ENCODE measurements at places on chromosomes 1 and 21.

DNA sequence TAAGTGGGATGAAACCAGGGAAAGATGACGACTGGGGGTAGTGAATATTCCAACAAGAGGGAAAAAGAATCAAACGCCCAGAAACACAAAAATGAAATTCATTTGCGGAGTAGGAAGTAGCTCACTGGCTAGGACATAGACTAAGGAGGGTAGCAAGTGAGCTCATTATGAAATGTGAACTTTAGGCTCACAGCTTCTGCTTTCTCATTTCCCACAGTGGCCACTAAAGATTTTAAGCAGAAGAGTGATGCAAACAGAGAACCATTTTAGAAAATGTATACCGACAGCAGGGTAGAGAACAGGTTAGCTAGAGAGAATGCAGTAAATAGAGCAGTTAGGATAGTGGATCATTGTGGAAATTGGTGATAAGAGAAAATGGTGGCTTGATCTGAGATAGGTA is 3.5 kb downstream of the CD48 start:
- no peak for DNase-seq

DNA sequence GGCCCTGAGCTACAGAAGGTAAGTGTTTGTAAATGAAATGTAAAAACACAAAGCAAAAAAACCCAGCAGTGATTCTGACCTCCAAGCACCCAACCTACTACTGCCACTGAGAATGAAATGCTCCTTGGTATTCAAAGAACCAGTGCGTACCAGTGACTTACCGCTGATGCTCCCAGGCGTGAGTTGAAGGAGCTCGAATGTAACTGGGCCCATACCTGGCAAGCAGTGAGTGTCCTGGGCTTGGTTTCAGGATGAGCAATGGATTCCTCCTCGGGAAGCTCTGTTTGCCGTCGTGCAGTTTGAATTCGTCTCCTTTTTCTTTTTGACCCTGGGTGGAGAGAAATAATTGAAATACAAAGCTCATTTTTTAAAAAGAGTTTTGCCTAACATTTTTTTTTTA is 121.9 kb downstream of the ATG4C start:
- DNase-seq = no peak

DNA sequence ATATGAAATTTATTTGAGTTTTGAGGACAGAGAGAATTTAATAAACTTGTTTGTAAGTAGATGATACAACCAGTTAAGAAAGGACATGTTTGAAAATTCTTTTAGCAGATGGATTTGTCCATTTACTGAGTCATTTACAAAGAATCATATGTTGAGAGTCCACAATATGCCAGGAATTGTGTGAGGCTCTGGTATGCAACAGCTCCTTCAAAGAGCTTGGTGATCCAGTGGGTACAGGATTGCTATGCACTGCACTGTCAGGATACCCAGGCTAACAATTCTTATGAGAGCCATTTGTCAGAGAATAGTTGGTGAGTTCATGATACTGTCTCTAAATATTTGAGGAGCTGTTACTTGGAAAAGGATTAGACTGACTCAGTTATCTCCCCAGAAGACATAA is 11.0 kb downstream of the DNM3 start:
- DNase-seq = no peak

GRCh38 chr1:208569181-208569580 is 325.0 kb upstream of the PLXNA2 start:
- DNase-seq = no peak

GRCh38 chr1:148383966-148384365 is 99.1 kb downstream of the PPIAL4G start:
- DNase-seq = no peak

DNA sequence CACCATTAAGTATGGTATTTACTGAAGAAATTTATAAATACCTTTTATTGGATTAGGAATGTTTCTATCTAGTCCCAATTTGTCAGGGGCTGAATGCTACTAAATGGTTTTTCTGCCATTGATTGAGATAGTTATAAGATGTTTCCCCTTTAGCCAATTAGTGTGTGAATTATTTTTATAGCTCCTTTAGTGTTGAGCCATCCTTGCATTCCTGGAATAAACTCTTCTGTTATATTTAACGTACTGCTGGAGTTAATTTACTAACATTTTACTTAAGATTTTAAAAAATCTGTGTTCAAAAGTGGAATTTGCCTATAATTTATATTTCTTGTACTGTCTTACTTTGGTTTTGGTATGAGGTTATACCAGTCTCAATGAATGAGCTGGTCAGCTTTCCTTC is 25.4 kb upstream of the LRRC3 start:
- DNase-seq = no peak

DNA sequence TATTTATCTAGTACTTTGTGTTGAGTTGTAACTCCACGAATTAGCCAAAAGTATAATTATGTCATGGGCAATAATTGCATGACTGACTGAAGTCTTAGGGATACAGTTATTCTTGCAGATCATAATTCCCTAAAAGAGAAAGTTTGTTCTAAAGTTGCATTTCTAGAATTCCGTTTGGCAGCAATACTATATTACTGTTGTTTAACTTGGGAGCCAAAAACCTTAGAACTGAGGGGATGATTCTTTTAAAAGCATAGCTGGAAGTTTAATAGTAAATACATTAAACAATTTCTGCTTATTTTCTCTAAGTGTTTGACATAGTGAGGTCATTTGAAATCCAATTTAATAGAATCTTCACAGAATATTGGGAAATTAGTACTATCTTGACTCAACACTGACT is 356.4 kb upstream of the ADAMTS5 start:
- no peak for DNase-seq

GRCh38 chr1:93255222-93256079 is 74.9 kb downstream of the CCDC18 start:
- no peak for DNase-seq

DNA sequence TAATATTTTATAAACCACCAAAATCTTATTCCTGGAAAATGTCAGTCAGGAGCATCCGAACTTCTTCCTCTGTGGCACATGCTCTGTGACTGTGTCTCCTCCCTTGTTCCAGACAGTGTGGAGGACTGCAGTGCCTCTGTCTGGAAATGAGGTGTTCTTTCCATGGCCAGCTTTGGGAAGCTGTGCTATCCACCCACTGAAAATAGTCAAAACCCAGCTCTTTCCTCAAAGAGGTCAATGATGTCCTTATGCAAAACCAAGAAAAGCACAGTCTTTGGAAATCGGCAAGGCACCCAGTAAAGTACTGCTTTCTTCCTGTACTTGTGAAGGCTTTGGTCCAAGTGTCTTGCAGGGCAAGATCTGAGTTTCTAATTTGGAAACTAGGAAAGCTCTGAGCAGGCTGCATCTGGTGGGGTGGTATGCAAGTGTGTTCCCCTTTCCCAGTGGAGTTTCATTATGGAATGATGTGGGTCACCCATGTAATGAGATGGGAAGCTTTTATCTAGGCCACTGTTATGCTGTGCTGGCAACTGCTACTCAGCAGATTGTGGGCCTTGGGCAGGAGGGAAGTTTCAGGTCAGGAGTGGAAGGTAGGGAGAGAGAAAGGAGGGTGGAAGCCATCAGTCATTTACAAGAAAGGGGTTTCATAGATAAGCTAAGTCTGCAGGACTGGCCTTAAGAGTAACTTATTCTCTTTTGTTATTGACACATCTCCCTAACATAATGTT is 6.0 kb downstream of the KIAA0040 start:
- DNase-seq = no peak

GRCh38 chr1:173865468-173866164 is 2.2 kb downstream of the GAS5 start:
- no peak for DNase-seq

- no peak for DNase-seq
Observed at GRCh38 chr1:63967901-63968300, 194.1 kb downstream of the ROR1 start.

DNA sequence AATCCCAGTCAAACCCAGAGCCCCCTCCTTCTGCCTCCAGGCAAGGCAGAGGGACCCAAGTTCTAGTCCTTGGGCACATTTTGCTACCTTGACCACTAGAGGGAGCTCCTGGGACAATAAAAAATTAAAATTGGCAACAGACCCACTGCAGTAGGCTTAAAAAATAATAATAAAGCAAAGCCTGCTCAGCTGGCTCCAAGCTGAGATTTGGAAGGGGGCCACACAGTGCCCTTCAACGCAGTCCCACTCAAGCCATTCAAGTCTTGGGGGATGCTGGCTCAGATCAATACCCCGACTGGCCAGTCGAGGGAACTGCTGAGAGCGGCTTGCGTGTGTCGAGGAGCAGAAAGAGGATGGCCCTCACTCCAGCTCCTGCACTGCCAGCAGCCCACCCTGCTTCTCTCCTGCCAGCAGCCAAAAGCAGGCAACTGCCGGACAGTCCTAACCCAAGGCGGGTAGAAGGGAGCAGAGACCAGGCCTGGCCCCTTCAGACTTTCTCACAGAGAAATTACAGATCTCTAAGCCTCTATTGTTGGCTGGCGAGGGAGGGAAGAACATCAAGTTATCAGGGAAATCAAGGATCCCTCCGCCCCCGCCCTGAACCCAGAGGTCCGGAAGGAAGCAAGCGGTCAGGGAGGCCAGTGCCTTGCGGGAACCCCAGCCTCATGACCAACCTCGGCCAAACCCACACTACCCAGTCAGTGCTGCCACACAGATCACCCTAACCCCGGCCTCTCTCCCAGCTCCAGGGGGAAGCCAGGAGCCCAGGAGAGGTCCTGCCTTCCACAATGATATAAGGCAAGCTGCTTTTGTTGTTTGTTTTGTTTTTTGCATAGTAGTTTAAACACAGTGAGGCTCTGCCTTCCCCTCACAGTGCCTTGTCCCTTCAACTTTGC is 4.9 kb upstream of the ALDH4A1 start:
- no peak for DNase-seq

GRCh38 chr1:200275415-200275814 is 134.4 kb downstream of the ZNF281 start:
- no peak for DNase-seq

DNA sequence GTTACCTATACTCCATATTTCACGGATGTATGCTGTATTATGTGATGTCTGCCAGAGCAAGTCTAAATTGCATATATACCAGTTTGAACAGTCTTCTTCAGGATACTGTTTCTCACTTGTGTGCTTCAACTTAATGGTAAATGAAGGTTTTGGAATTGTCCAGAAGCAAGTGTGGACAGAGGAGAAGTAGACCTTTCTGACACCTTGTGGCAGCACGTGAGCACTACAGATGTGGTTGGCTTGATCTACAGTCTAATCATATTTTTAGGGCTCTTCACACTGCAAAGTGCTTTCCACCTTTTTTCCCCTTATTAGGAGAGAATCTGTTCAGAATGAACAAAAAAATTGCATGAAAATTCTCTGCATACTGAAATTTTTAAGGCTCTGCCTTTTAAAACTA is 10.9 kb downstream of the MORC3 start:
- DNase-seq = no peak

DNA sequence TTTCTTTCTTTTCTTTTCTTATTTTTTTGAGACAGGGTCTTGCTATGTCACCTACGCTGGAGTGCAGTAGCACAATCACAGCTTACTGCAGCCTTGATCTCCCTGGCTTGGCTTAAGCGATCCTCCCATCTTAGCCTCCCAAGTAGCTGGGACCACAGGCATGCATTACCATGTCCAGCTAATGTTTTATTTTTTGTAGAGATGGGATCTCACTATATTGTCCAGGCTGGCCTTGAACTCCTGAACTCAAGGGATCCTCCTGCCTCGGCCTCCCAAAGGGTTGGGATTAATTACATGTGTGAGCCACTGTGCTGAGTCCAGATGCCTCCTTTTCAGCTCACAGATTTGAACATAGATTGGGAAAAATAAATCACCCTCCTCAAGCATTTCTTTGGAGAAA is 95.7 kb downstream of the UROD start:
- DNase-seq = no peak

DNA sequence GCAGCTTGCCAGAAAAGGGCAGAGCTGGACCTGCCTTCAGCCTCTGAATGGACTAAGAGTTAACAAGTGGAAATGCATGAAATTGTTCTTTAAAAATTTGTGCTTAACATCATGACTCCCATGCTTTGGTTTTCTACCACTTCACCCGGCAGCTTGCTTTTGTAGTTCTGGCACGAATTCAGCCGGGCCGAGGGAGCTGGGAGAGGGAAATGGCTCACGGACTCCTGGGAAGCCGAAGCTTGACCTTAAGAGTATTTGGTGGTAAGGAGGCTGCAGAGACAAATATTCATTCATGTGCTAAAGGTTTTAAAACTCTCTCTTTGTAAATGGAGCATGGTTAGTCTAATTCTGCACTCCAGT is 17.2 kb upstream of the GFI1 start:
- no peak for DNase-seq

DNA sequence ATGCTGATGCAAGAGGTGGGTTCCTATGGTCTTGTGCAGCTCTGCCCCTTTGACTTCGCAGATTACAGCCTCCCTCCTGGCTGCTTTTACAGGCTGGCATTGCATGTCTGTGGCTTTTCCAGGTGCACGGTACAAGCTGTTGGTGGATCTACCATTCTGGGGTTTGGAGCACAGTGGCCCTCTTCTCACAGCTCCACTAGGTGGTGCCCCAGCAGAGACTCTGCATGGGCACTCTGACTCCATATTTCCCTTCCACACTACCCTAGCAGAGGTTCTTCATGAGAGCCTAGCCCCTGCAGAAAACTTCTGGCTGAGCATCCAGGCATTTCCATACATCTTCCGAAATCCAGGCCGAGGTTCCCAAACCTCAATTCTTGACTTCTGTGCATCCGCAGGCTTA is 989.0 kb downstream of the PLA2G4A start:
- DNase-seq = no peak

DNA sequence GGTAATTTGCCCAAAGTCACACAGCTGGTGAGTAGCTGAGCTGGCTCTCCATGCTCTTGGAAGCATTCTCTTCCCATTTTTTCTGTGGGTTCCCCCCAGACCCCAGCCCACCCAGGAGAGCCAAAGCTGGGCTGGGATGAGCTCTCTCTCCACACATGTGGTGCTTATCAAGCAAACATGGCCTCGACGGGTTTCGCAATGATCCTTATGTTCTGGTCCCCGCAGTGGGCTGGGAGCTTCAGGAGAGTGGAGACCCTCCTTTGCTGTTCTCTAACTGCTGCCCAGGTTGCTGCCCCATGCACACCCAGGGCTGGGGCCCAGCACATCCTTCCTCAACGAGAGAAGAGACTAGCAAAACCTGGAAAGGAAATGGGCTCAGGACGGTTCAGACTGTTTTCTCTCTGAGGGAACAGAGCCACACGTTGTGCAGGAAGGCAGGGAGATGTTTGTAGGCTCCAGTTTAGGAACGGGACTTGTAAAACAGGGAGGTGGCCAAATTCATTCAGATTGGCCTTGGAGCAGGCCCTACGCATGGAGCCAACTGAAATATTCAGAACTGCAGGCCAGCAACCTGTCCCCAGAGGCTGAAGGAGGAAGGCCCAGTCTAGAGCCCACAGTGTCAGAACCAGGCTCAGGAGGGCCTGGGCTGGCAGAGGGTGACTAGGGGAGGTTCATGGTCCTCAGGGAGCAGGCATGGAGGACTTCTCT is 27.2 kb upstream of the CSF1 start:
- no peak for DNase-seq

GRCh38 chr1:33903210-33903589 is 39.3 kb downstream of the HMGB4 start:
- DNase-seq = no peak

DNA sequence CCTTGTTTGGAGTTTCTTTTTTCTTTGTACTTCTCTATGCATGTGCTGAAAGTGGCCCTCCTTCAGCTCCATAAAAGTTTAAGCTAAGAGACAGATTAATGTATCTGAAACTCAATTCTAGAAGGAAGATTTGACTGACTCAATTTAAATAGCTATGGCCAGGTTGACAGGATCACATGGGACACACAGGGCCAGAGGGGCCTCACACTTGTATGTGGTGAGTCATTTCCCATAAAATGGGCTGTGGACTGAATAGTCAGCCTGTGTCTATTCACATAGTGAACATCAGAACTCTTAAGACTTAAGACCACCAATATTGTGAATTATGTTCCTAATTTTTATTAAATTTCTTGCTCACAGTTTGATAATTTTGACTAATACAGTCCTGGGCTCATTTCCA is 45.7 kb upstream of the DEPDC1 start:
- DNase-seq = no peak
